ENCODE measurements at places on chromosomes 12 and 14.

DNA sequence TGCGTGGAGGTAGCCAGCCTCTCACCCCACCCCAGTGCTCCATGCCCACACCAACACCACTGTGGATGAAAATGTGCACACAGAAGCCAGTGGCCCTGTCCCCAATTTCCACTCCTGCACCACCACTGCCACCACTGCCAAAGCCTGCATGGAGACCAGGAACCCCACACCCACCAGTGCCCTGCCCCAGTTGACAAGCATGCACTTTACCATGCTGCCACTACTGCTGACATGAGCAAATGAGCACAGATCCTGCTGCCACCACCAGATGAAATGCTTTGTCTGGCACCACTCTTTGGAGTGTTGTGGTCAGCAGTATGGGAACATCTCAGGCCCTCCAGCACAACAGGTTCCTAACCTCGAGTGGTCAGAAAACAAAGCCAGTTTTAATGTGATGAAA lies 104.1 kb downstream of the ATXN7L3B start:
- DNase-seq = no peak

DNA sequence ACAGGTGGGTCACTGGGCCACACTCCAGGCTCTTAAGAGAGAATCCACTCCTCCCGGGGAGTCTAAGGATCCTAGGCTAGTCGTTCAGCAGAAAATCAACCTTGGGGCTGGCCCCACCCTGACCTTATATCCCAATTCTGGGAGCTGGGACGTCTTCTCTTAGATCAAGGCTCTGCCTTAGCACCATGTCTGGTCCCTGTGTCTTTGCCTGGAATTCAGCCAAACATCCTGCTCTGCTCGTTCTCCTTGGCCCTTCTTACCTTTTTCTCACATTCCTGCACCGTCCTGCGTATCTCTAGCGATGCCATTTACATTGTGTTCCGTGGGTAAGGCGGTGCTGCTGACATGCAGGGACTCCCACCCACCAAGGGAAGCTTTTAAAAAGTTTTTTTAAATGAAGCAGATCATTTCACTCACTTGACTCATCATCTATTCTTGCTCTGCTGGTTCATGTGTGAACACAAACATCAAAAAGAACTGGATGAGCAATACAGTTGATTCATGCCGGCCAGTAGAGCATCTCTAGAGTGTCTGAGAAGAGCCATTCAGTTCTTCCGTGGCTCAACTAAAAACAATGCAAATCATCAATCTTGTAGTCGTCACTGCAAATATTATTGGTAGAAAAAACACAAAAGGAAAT lies 50.2 kb downstream of the KCNK13 start:
- no peak for DNase-seq

- DNase-seq = no peak
These were observed 43.0 kb upstream of the FUT8 start for GRCh38 chr14:65369560-65369959.

GRCh38 chr12:67457778-67458665 lies 188.9 kb downstream of the CAND1 start:
- no peak for DNase-seq

DNA sequence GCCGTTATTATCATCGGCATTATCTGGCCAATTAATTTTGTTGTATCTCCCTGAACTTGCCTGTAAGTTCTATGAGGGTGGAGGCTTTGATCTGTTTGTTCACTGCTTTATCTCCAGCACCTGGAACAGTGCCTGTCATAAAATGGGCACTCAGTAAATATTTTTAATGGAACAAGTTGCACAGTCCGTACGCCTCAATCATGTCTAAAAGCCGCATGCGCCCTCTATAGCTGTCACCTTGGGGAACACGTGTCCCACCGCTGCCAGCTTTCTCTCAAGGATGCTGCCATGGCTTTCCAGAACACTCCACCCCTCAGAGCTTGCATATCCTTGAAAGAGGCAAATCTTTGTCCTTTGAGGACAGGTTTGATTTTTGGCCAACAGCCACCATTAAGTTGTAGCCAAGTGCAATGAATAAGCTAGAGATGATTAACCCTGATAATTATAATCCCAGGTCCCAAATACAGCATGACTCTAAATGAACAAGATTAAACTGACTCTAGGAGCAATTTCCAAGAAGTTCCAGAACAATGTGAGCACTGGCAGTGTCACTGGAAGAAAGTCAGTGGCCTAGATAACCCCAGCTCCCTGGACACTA lies 55.1 kb downstream of the ERH start:
- DNase-seq = no peak

- DNase-seq = no peak
These were observed 34.4 kb downstream of the PHETA1 start for GRCh38 chr12:111334393-111334915.

DNA sequence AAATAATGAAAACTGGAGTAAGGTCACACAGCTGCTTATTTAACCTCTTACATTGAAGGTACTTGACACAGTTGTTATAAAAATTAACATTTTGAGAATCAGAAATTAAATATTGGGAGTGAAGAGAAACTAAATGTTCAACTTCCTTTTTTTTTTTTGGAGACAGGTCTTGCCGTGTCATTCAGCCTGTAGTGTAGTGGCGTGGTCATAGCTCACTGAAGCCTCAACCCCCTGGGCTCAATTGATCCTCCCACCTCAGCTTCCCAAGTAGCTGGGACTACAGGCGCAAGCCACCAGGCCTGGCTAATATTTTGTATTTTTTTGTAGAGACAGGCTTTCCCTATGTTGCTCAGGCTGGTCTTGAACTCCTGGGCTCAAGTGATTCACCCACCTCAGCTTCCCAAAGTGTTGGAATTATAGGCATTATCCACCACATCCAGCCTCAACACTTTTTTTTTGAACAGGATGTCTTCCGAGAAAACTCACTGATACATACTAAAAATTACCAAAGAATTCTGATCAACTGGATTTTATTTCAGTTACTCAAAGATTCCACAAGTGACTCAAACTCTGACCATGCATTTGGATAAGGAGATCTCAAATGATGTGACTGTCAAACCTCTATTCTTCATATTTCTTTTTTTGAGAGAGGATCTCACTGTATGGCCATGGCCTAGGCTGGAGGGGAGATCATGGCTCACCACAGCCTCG lies 35.4 kb downstream of the SGPP1 start:
- no peak for DNase-seq

GRCh38 chr12:7994731-7995205 lies 37.7 kb upstream of the FOXJ2 start:
- DNase-seq = no peak

- DNase-seq = no peak
These were observed 228.8 kb downstream of the C12orf75 start for GRCh38 chr12:105559310-105559709.

DNA sequence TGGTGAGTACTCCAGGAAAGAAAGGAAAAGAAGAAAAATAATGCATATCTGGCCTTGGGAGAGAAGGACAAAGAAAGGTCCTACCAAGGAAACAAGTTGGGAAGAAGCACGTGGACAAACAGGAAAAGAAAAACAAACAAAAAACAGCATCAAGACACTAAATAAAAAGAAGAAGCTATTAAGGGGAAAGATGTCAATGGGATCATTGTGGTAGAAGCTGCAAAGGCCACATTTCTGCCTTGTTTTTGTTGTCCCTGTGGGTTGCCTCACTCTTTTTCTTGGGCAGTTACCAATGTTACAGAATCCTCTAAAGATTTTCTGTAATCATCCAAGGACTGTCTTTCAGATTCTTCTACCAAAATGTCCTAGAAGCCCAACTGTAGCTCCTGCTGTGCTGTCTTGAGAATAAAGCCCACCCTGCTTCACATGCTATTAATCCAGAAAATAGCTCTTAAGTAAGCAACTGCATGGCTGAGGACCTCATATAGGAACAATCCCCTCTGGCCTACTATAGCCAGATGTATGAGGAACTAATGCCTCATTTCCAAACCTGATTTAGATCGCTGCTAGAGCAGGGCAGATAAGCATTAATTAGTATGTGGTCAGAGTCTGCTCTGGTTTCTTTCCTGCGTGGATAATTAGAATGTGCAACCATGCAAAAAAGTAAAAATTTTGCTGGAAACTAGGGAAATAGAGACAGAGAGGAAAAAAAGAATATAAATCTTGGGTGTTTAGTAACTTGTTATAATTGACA lies 10.2 kb upstream of the CPNE8 start:
- no peak for DNase-seq

DNA sequence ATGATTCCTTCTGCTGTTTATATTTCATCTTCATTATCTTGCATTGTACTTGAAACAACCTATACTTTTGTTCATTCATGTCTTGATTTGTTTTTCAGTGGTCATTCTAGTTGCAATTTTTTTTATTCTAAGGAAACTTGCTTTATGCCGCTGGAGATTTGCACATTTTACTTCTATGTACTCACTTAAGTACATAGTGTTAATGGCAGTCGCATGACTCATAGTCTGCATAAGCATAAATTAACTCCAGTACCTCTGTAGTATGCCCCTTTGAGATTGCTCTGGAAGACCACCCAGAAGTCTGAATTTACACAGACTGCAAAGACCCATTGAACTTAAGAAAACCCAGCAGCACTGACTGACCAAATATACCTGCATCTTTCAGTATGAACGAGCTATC lies 77.0 kb downstream of the MSRB3 start:
- no peak for DNase-seq

DNA sequence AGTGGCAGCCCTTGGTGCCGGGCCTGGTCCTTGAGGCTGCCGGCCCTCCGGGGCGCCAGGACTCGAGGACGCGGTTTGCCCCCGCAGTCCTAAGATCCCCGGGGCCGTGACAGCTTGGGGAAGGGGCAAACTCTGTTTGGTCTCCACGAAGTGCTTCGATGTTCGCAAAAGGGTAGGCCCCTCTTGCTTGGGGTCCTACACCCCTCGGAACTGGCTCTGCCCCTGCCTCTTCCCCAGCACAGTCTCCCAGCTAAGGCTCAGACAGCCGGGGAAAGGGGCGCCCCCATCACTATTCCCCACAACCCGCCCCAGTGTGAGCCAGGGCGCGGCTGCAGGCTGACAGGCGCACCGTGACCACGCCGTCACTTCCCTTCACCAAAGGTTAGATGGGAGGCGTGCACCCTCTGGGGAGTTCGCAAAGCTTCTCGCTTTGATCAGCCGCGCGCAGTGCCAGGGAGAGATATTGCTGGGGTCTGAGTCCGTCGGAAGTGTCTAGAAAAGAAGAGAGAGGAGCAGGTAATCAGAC lies 7.2 kb upstream of the OTX2 start:
- no peak for DNase-seq

GRCh38 chr12:120654656-120655055 lies 14.2 kb downstream of the CABP1 start:
- DNase-seq = no peak

GRCh38 chr12:46659824-46660223 lies 166.0 kb downstream of the SLC38A4 start:
- no peak for DNase-seq

DNA sequence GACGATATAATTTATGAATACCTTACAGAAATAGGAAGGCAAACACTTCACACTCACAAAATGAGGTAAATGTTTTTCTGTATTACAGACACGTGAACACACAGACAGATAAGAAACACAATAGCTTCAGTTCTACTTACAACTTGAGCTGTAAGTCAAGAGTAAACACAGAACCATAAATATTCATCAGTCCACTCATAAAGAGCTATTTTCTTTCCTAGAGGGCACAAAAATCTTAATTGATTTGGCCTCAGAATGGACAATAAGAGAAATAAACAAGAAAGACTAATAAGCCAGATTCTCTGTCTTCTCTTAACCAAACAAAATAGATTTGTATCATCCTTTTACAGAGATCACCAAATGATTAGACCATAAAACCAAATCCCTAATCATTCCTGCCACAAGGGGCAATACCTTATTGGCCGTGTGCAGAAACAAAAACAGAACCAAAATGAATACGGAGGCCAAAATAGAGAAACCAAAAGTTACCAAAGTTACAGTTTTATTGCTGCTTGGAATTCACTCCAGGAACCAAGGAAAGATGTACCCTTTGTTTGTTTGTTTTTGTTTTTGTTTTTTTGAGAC lies 38.1 kb upstream of the GARIN2 start:
- DNase-seq = no peak

GRCh38 chr14:71238835-71239234 lies 331.6 kb downstream of the PCNX1 start:
- no peak for DNase-seq

GRCh38 chr14:77100961-77101360 lies 2.9 kb downstream of the CIPC start:
- no peak for DNase-seq

- DNase-seq = no peak
These were observed 25.9 kb downstream of the PKP2 start for GRCh38 chr12:32870716-32871115.

- no peak for DNase-seq
These were observed 35.6 kb downstream of the DUSP6 start for GRCh38 chr12:89316705-89317139.

DNA sequence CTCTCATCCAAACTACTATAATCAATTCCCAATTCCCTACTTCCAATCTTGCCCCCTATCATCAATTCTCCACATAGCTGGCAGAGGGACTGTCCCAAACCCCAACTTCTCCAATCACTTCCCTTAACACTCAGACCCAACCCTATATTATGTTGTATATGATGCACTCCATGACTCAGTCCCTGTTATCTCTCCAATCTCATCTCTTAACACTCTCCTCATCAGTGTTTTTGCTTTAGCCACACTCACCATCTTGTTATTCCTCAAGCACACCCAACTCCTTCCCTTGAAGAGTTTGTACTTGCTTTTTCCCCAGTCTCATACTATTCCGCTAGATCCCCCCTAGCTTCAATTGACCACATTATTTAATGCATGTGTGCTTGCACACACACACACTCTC lies 4.9 kb downstream of the RHOJ start:
- DNase-seq = no peak

- no peak for DNase-seq
These were observed 687 bp downstream of the IFFO1 start for GRCh38 chr12:6555018-6555691.

- DNase-seq = no peak
These were observed 298.4 kb downstream of the TRHDE start for GRCh38 chr12:72570601-72571000.

- no peak for DNase-seq
These were observed 14.5 kb downstream of the KRT8 start for GRCh38 chr12:52890417-52890816.

- DNase-seq = peak; percentile 31
These were observed 387.9 kb downstream of the DAD1 start for GRCh38 chr14:22200977-22201605.

- DNase-seq = no peak
These were observed 938 bp upstream of the SLC6A13 start for GRCh38 chr12:263574-263973.

DNA sequence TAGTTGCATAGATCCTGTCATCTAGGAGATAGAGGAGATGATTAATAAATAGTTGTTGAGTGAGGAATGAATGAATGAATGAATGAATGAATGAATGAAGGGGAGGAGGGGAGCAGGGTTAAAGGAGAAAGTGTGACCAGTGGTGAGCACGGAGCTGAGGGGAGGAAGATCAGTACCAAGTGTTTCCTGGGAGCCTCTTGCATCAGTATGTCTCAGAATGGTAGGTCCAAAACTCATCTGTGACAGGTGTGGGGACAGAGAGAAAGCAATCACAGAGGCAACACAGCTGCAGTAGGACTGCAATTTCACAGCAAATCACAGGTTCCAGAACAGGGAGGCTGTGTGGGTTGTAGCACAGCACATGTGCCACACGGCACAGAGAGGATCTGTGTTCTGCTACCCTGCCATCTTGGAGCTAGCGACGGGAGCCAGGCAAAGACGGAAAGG lies 14.5 kb upstream of the TNFRSF1A start:
- DNase-seq = no peak

- peak; percentile 3 for DNase-seq
These were observed 1.1 kb upstream of the USP15 start for GRCh38 chr12:62258941-62259630.

GRCh38 chr14:50750323-50750722 lies 80.6 kb downstream of the NIN start:
- DNase-seq = no peak

- DNase-seq = no peak
These were observed 56.8 kb downstream of the GSC start for GRCh38 chr14:94713115-94713514.
